ENCODE measurements at places on chromosomes 11 and 22.

DNA sequence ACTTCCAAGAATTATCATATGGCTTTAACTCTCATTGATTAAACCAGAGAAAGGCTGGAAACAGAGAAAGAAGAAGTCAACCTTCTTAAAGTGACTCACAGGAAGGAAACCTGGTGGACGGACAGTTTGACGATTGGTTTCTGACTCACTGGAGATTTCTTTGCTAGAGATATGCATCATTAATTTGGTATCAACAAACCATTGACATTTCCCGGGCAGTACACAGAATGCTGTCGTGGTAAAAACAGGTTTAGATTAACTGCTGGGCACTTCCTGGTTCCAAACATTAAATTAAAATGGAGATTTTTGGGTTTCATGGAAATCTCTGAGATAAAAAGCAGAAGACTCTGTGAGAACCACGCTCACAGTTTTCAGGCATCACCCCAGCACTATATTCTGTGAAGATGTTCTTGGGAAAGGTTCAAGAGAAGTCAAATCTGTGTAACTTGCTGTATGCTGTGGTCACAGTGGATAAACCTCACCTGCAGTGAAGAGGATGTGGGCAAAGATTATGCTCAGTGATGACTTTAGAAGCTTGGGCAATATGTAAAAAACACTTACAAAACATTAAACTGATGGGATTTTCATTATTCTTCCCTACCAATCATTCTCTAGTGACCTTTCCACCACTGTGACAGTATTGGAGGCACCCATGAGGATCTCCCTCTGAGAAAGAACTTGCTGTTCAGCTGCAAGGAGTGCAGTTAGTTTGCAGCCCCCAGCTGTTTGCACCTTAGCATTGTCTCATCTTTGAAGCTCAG lies 61.1 kb upstream of the CD44 start:
- DNase-seq: no peak

- DNase-seq: no peak
Observed at GRCh38 chr11:111167666-111168065, 77.9 kb upstream of the POU2AF2 start.

GRCh38 chr11:44112091-44112821 lies 16.8 kb downstream of the EXT2 start:
- no peak for DNase-seq

DNA sequence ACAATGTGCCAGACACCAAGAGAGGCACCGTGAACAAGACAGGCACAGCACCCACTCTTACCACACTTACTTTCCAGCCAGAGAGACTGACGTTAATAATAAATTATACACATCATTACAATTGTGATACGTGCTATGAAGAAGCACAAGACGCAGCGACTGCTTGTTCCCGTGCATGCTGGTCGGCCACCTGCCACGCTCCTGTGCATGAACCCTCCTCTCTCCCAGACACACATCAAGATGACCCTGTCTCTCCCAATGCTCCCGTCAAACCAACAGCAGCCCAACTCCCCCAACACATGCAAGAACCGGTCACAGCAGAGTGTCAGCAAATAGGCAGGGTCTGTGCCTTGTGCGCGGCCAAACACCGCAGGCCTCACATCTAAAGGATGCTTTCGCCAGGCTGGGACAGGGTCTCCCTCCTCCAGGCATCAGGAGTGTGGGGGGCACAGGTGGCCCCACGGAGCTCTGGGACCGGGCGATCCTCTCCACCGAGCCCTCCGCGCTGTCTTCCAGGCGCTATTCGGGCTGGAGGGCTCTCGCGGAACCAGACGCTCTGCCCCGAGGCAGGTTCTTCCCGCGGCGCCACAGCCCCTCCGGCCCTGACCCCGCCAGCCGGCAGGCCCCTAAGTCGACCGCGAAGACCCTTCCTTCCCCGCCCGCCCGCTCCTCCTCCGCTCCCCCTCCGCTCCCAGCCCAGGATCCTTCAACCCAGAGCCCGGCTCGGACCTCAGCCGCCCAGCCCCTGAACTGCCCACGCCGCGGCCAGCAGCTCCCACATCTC lies 533 bp downstream of the SERGEF start:
- DNase-seq: no peak

GRCh38 chr22:50417411-50418210 lies 57.2 kb downstream of the SBF1 start:
- no peak for DNase-seq

DNA sequence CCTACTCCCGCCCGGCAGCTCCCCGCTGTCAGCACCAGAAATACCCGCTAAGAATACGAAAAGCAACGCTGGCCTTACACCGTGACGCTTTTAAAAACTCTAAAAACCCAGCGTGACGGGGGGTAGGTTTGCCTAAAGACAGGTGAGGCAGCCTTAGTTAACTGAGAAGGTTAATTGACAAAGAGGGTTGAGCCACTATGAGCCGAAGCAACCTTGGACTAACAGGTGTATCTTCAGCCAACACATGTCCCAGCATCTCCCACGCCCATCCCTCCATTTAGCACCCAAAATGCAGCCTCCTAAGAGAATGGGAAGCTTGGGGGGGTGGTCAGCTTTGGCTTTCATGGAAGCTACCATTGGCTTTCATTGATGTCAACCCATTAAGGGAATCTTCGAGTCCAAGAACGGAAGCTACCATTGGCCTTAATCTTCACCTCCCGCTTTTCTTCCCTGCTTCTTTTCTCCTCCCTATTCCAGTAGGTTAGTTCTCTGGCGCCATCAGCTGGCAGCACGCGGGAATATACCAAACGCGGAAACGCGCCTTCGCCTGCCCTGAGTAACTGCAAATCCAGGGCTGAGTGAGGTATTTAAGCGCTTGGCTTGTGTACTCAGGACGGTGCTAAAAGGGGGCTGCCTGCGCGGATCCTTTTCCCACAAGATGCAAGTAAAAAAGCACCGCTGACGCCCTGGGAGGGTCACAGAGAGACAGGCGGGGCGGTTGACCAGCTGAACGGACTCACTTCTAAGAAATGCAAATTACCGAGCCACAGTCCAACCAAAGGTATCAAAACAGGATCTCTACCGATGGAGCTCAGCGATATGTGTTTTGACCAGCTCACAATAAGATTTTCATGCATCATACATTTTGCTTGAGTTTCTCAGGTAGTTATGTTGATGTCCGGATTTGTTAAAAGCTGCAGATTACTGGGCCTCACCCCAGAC lies 38.5 kb upstream of the GLYATL1 start:
- DNase-seq: no peak

DNA sequence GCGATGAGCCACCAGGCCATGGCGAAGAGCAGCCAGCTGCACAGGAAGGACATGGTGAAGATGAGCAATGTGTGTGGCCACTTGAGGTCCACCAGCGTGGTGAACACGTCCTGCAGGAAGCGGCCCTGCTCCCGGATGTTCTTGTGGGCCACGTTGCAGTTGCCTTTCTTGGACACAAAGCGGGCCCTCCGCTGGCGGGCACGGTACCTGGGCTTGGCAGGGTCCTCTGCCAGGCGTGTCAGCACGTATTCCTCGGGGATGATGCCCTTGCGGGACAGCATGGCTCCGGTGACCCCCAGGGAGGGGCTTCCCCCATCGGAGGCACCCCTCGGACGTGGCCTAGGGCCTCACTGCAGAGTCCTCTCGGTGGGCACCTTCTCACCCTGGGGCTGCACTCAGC lies 648 bp downstream of the KCNJ11 start:
- DNase-seq: no peak

GRCh38 chr11:47415091-47415854 lies 6.9 kb downstream of the SLC39A13 start:
- no peak for DNase-seq

DNA sequence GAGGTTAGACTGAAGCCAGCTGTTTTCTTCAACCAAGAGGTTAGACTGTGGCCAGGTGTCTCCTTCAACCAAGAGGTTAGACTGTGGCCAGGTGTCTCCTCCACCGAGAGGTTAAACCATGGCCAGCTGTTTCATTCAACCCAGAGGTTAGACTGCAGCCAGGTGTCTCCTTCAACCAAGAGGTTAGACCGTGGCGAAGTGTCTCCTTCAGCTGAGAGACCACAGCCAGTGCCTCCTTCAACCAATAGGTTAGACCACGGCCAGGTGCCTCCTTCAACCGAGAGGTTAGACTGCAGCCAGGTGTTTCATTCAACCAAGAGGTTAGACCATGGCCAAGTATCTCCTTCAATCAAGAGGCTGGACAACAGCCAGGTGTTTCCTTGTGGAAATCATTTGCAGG lies 498.1 kb downstream of the TBC1D22A start:
- no peak for DNase-seq

DNA sequence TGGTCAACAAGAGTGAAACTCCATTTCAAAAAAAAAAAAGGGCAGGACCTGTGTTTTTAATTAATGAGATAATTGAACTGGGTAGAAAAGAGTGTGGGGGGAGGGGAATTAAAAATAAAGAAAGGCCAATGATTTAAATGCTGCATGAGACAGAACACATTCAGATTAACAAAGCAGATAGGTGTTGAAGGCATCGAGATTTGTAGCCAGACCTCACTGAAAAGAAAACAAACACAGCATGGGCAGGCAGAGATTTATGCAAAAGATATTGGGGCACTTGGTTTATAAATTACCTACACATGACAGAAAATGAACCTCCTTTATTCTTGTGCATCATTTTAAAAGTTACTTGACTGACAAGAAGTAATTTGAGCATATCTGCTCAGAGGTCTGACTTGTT lies 354.0 kb upstream of the API5 start:
- no peak for DNase-seq

GRCh38 chr11:116035977-116036376 lies 531.8 kb upstream of the CADM1 start:
- DNase-seq: no peak

DNA sequence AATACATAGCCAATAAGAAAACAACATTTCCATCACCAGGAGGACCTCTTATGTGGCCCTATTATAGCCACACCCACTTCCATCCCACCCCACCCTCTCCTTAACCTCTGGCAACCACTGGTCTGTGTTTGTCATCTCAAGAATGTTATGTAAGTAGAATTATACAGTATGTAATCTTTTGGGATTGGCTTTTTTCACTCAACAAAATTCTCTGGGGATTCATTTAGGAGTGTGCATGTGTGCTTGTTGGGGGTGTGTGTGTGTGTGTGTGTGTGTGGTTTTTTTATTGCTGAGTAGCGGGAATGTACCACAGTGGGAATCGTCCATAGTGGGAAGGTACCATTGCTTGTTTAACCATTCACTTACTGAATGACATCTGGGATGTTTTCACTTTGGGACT lies 5.2 kb downstream of the KCNJ5 start:
- DNase-seq: no peak

DNA sequence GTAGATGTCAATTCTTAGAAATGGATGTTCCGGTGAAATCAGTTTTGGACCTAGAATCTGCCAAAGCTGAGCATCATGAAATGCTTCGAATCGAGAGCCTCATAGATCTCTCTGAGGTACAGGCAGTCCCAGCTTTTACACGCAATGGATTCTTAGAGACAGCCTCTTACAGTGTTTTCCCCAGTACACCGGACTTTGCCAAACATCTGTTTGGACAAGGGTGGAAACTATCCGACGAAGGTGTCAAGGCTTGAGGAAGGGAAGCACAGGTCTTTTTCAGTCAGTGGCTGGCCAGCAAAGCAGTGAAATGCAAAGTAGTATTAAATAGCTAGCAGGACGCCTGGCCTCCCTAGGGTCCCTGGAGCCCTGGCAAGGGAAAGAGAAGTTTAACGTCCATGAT lies 4.9 kb downstream of the GRK3 start:
- no peak for DNase-seq

Measured in esophagus squamous epithelium (tissue), 5 donors.